ENCODE measurements at places on chromosomes 1 and 21. TPM values are rescaled to one million over a fixed set of nuclear protein-coding genes. Genes with fewer than 3 reads are reported as not detected.
A peak's percentile ranks its signal among the peaks of the same experiment; 100 is the strongest.

GRCh38 chr21:42607525-42608102 lies 45.8 kb upstream of the PDE9A start:
- DNase-seq = peak; percentile 44

Gene GABRD
- 0.78 TPM for total RNA-seq

Gene LEFTY2
- total RNA-seq = 0.11 TPM

GRCh38 chr1:30108186-30108585 lies 615.2 kb downstream of the MATN1 start:
- no peak for DNase-seq

Gene C1orf226
- total RNA-seq = 1.8 TPM

DNA sequence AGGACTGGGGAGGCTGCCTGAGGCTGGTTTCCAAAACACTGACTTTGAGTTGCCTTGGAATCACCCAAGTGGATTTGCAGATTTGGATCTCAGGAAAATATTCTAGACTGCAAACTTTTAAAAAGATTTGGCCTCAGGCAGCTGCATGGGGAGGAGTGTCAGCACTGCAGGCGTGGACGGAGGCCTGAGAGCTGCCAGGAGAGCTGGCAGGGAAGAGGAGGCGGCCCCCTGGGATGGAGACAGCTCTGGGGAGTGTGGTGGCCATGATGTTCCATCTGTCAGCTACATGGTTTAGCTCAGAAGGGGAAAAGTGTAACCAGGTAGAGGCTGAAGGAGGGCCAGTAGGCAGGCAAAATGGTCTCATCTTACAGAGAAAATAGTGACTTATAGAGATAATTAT lies 72.1 kb downstream of the VPS26C start:
- DNase-seq = no peak

Gene FAM3B
- 9.9 TPM for total RNA-seq

DNA sequence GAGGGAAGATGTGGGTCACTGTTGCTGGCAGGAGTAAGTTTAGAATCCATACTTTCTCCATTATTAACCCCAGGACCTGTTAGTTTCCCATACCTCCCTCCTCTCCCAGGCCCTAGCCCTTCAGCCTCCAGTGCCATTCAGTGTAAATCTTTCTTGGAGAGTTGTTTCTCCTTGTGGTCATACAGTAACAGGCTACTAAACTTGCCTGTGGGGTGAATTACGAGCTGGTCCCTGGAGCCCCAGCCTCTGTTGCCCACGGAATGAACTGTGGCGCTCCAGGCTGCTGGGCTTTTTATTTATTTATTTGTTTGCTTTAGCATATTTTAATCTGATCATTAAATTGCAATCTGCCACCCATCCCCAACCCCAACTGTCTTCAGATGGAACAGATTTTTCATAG lies 305.2 kb downstream of the PBX1 start:
- DNase-seq = no peak

GRCh38 chr1:94611681-94612475 lies 70.3 kb upstream of the F3 start:
- DNase-seq = no peak

- DNase-seq = peak; percentile 48
Measured at GRCh38 chr21:29077651-29078090, 4.2 kb upstream of the CCT8 start.

GRCh38 chr1:2633936-2634491 lies 1.2 kb upstream of the MMEL1 start:
- no peak for DNase-seq

DNA sequence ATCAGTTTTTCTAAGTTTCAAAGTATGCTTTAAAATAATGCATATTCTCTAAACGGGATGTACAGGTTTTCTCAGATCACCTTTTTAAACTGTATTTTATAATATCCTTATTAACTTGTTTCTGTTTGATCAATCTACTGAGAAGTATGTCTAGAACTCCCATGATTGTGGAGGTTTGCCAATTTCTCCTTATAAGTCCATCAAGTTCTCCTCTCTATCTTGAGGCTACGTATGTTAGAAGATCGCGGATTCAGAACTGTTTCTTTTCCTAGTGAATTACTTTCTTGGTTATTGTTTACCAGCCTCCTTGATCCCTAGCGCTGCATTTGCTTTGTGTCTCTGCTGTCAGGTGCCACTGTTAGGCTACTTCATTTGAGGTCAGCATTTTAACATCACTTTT lies 89.2 kb downstream of the NPHP4 start:
- DNase-seq = no peak

Gene IFI44
- 58.7 TPM for total RNA-seq

DNA sequence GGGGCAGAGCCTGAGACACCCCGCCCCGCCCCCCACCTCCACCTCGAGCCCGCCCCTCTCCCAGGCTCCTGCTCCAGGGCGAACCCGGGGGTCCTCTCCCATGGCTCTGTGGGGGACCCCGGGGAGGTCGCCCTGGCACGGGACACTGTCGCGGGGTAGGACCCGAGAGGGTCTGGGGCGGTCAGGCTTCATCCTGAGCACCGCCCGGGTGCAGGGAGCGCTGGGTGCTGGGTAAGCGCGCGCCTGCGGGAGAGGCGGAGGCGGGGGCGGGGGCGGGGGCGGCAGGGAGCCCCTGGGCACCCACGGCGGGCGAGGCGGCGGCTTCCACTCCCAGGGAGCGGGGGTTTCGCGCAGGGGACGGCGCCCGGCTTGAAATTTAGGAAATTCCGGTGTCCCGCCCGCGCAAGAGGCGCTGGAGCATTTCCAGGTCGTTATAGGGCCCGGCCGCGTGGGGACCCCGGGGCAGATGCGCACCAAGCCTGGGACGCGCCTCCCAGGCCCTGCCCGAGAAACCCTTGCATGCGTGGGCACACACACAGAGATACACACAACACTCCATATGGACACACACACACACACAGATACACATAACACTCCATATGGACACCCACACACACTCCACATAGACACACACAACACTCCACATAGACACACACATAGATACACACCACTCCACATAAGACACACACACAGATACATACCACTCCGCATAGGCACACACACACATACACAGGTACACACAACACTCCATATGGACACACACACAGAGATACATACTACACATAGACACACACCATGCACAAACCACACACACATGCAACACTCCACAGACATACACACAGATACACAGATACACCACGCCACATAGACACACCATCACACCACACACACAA lies 48.7 kb upstream of the SLC19A1 start:
- no peak for DNase-seq

Gene SPRR2B
- not detected for total RNA-seq

GRCh38 chr1:208465786-208466590 lies 221.8 kb upstream of the PLXNA2 start:
- no peak for DNase-seq

DNA sequence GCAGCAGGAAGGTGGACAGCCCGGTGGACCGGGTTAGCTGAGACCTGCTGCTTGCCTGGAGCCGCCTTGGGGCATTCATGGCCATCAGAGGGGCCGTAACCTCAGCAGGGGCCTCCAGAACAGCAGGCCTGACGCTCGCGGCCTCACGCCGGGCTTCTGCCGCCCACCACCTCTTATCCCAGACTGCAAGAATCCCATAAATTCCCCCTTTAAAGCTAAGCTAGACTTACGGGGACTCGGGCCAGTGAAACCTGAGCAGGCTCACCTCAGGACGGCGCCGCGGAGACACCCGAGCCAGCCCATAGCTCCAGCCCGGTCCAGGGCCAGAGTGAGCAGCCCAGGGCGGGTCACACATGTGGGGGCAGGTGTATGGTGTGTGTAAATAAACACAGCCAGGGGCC lies 132.3 kb downstream of the GLIS1 start:
- DNase-seq = no peak
